ENCODE measurements at places on chromosomes 16 and 17. TPM values are rescaled to one million over a fixed set of nuclear protein-coding genes. Genes with fewer than 3 reads are reported as not detected.

TMC8 gene
- under 0.01 TPM for total RNA-seq

OR3A3 gene
- total RNA-seq, result not detected

EPOP gene
- 6.2 TPM for total RNA-seq

GPRC5B gene
- 3.4 TPM for total RNA-seq

CPHXL2 gene
- not detected for total RNA-seq

SLC5A2 gene
- total RNA-seq, result 0.79 TPM

SRL gene
- total RNA-seq, result not detected

KRTAP3-2 gene
- not detected for total RNA-seq

KRT24 gene
- total RNA-seq, result 573 TPM

SMIM5 gene
- 5.1 TPM for total RNA-seq

TSPAN10 gene
- total RNA-seq, result 3.9 TPM

PMFBP1 gene
- 0.39 TPM for total RNA-seq

AURKB gene
- total RNA-seq, result 15.7 TPM

ORC6 gene
- total RNA-seq, result 5.1 TPM

HSD17B1 gene
- 5.5 TPM for total RNA-seq

CRYM gene
- not detected for total RNA-seq

PDILT gene
- not detected for total RNA-seq

KCNH4 gene
- total RNA-seq, result not detected

ANKFN1 gene
- total RNA-seq, result 13.3 TPM

STX4 gene
- total RNA-seq, result 26.8 TPM
